ENCODE measurements at places on chromosomes 11 and 22. TPM values are rescaled to one million over a fixed set of nuclear protein-coding genes. Genes with fewer than 3 reads are reported as not detected.

Gene TCN1
- 10.3 TPM for total RNA-seq

Gene EHF
- total RNA-seq = 281 TPM

Gene CHADL
- total RNA-seq = 2.0 TPM

Gene H19
- 18.0 TPM for total RNA-seq

Gene SPON1
- total RNA-seq = 7.0 TPM

Gene CBLIF
- not detected for total RNA-seq

Gene GRK3
- 0.64 TPM for total RNA-seq

Gene BRSK2
- total RNA-seq = 0.23 TPM

Gene FOLH1
- total RNA-seq = 7.4 TPM

Gene IRAG1
- 48.4 TPM for total RNA-seq

Gene CARNS1
- total RNA-seq = 0.38 TPM

Gene MAPK8IP1
- total RNA-seq = 4.0 TPM
